ENCODE measurements at places on chromosomes 6 and 20.
A peak's percentile ranks its signal among the peaks of the same experiment; 100 is the strongest.

DNA sequence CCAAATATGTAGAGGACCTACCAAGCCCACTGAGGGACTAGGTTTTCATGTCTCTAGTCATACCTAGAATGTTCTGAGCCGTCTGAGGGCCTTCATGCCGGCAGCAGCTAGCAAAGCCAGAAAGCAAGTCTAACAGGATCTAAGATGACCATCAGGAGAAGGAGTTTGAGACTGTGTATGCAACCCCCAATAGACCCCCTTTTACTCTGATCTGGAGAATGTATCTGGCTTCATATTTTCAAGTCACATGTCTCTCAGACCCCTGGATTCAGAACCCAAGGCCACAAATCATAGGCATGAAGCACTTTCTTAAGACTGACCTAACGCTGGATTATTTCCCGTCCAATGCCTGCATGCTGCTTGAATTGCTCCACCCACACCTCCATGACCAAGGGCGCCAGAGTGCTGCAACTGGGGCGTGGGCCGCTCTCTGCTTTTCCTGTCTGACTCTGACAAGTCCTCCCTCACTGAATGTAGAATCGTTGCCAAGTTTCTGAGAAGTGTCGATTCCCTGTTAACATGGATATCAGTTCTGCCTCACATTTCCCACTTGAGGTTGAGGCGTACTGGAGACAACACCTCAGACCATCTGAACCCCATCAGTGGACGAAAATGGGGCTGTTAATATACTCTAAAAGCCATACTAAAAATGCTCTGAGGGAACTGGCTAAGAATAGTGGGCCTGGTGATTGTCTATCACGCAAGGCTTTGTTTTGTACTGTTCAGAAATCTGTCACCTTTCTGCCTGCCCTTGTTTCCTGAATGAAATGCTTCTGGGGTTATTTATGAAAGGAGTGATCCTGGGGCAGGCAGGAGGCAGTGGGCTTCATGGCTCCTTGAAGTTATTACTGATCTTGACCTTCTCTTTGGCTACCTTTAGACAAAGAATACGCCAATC lies 23.9 kb upstream of the ASXL1 start:
- DNase-seq = no peak

DNA sequence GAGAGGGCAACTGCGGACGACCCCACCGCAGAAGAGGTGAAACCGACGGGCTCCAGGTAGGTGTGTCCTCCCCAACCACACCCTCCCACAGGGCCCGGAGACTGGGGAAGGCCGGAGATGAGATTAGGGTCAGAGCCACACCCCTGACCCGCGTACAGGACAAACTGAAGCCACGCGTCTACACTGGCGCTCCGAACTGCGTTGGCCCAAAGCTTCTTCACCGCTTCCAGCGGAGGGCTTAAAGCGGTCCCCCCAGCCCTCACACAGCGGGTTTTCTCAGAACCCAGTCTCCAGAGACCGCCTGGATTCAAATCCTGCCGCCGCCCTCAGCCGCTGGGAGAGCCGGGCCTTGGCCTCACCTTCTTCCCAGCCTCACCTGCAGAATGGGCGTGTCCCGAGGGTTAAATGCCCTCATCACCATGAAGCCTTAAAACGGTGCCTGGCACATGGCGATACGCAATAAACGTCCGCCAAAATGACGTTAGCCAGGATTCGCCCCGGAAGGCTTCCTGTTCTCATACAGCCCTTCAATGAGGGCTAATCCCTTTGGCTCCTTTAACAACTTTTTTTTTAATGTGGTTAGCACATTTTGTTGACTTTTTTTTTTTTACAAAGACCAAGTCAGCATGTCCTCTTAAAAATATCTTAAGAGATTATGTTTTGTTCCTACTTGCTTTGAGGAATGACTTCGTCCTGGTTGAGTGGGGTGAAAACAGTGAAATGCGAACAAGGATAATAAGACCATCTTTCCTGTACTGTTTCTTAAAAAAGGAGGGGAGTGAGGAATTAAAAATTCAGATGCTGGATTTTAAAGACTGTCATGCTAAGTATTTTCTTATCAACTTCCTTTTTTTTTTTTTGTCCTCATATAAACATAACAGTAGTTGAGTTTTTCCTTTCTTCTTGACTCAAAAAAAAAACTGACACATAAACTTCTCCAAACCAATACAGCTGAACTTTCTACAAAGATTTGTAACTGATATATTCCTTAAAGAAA lies 15.1 kb upstream of the ZNF217 start:
- no peak for DNase-seq

DNA sequence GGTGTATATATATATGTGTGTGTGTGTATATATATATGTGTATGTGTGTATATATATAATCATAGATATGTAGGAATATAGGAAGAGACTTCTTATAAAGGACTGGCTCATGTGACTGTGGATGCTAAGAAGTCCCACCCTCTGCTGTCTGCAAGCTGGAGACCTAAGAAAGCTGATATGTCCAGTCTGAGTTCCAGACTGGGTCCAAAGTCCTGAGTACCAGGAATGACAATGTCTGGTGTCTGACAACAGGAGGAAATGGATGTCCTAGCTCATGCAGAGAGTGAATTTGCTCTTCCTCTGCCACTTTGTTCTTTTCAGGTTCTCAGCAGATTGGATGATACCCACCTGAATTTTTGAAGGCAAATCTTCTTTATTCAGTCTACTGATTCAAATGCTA lies 7.1 kb downstream of the ALDH5A1 start:
- no peak for DNase-seq

GRCh38 chr6:149581349-149581748 lies 15.2 kb downstream of the GINM1 start:
- DNase-seq = no peak

DNA sequence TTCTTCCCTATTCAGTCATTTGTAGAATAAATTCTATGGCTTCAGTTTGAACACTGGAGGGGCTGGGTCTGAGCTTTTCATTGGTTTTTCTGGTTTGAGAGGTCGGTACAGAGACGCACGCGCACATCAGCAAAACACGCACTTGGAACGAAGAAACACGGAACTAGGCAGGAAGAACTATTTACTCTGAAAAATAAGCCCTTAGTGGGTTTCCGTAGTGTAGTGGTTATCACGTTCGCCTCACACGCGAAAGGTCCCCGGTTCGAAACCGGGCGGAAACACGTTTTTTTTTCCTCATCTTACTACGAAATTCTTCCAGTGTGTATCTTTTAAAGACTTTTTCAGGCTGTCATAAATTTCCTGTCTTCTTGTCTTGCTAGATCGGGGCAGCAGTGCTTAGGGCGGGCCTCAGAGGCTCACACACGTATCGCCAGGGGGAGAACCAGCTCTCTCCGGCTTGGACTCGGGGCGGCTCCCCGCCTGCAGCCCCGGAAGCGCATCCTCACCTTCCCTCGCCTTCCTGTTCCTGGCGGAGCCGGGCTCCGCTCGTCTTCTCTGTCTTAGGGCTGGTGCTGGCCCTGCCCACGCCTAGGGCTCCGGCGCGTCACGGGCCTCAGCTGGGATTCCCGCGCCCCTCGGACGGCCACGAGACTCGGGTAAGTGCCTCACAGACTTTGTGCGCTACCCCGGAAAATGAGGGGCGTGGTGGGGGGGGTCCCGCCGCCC lies at the start of gene HMGN4:
HMGN4 (plus strand) TSS at position 521 of the 726 bp plus-strand sequence. CDS start 6,841 bp downstream, outside the sequence.
- DNase-seq = peak; percentile 89

DNA sequence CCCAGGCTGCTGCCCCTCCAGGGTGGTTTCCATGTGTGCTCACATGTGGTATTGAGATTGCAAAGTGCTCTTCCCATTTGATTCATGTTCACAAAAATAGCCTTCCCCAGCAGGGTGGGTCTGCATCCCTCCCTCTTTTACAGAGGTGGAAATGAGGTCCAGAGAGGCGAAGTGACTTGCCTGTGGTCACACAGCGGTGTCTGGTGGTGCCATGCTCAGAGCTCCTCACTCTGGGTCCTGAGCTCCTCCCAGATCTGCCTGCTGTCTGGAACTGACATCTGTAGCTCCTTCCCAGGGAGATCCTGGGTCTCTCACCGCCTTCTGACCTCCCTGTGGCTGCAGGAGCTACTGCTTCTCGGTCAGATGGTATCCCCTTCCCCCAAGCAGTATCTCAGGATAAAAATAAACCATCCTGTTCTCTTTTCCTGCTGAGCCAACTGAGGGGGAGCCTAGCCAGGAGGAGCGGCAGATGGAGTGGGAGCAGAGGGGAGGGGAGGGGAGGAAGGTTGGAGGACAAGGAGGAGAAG lies 11.9 kb downstream of the CD40 start:
- peak; percentile 12 for DNase-seq

GRCh38 chr6:64266351-64266821 lies 630.8 kb downstream of the PHF3 start:
- no peak for DNase-seq
